ENCODE measurements at places on chromosomes 16 and 17.

DNA sequence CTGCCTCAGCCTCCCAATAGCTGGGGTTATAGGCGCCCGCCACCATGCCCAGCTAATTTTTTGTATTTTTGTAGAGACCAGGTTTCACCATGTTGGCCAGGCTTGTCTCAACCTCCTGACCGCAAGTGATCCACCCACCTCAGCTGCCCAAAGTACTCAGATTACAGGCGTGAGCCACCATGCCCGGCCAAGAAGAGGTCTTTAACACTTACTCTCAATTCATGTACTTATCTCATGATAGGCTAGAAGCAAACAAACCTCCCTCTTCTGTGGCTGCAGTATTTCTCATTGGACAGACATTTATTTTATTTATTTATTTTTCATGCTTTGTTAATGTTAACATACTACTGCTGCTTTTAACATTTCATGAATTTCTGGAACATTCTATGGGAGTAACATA is 7.0 kb upstream of the NT5C start:
- DNase-seq, result no peak

- DNase-seq, result no peak
Measured at GRCh38 chr16:77657016-77657415, 65.3 kb upstream of the NUDT7 start.

GRCh38 chr17:9522074-9522473 is 53.5 kb downstream of the STX8 start:
- DNase-seq, result no peak

DNA sequence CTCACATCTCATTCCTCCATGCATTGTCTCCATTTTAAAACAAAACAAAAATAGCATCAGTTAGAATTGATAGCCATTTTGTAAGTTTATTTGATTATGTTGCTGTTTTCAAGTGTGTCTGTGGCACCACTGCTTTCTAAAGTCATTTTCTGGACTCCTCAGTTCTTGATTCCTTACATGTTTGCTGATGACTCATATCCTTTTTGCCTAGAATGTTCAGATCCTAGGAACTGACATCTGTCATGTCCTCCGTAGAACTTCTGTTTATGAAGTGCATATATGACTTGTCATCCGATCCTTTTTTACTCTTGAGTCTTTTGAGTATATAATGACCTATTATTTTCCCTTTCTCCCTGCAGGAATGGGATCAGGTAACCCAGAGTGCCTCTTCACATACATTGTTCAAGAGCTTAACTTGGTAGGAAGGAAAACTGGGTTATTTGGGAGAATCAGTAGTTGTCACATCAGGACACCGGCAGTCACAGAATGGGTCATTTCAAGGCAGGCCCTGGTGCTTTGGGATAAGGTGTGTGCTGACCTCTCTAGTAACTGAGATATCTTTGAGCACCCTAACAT is 69.2 kb downstream of the MAP2K4 start:
- no peak for DNase-seq

- no peak for DNase-seq
Measured at GRCh38 chr17:64498308-64499203, 1.7 kb upstream of the POLG2 start.

- DNase-seq, result no peak
Measured at GRCh38 chr16:12391956-12392355, 411.7 kb downstream of the CPPED1 start.

DNA sequence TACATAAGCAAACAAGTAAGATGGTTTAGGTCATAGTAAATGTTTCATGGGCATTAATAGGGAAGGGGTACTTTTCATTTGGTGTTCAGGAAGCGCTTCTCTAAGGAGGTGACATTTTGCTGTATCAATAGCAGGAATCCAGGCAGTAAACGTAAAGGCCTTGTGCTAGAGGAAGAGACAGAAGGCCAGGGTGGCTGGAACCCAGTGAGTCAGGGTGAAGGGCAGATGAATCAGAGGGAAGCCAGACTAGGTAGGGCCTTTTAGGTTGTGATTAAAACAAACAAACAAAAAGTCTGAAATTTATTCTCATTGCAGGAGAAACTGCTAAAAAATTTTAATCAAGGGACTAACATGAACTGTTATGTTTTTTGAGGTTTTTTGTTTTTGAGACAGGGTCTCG is 6.5 kb downstream of the BMERB1 start:
- DNase-seq, result no peak

- no peak for DNase-seq
Measured at GRCh38 chr17:42203354-42203753, 9.1 kb upstream of the GHDC start.

DNA sequence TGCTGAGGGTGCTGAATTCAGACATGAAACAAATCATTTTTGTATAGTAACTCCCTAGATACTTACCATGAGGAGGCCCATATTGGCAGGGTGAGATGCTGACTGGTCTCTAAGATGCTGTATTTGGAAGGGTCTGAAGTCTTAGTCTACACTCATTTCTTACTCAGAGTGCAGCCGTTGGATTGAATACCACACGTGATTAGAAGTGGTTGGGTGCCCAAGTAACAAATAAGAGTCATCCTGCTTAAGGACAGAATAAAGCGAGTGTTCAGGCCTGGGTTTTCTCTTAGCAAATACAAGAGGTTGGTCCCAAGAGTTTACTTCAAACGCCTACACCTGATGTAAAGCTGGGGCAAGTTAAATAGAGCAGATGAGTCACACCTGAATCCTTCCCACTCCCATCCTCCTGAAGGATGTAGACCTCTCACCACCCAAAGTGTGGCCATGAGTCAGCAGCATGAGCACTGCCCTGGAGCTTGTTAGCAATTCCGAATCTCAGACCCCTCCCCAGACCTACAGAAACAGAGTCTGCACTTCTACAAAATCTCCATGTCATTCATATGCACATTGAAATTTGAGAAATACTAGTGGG is 284.6 kb upstream of the CDH5 start:
- no peak for DNase-seq

DNA sequence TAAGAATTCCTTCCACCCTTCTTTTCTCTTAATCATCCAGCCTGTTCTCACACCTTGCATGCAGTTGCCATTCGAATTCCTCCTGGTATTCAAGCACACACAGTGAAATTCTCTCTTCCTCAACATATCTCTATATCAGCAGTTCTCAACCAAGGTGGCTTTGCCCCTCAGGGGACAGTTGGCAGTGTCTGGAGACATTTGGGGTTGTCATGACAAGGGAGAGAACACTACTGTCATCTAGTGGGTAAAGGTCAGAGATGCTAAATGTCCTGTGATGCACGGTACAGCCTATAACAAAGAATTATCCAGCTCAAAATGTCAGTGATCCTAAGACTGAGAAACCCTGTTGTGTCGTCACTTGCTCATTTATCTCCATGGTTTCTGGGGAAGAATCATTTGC is 94.8 kb upstream of the CPHXL start:
- no peak for DNase-seq

- DNase-seq, result no peak
Measured at GRCh38 chr16:79484237-79484636, 116.3 kb downstream of the MAF start.

GRCh38 chr17:37551788-37552187 is 57.4 kb downstream of the SYNRG start:
- DNase-seq, result no peak

DNA sequence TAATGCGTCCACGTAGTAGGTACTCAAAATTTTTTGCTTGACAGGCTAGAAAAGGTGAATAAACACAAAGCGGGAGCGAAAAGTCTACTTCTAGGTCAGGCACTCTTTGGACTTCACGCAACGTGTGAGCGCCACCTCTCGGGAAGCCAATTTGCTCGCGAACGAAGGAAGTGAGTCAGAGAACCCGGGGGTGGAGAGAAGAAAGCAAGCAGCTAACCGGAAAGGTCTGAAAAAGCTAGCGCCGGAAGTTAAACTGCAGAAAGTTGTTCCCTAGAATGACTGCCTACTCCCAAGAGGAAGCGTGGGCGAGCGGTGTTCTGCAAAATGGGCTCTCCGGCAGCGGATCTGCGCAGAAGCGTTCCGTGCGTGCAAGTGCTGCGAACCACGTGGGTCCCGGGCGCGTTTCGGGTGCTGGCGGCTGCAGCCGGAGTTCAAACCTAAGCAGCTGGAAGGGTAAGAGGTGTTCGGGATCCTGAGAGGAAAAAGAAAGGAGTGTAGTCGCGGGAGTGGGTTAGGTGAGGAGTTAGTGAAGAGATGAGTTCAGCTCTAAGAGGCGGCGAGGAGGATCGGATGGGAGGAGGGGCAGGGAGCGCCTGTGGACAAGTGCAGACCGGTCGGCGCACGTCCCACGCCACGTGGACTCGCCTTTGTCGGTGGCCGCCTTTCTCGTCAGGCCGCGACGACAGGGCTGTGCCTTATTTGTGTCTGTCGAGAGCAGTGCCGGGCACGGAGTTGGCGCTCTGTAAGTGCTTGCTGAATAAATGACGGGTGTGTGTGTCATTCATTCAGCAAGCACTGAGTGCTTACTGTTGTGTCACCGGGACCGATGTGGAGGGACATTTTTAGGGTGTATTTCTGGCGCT is at the start of gene NME1:
TSS of gene NME1 (plus strand) at position 350 of the 863 bp plus-strand sequence. CDS start 2,096 bp downstream, outside the sequence.
- peak; percentile 97 for DNase-seq

DNA sequence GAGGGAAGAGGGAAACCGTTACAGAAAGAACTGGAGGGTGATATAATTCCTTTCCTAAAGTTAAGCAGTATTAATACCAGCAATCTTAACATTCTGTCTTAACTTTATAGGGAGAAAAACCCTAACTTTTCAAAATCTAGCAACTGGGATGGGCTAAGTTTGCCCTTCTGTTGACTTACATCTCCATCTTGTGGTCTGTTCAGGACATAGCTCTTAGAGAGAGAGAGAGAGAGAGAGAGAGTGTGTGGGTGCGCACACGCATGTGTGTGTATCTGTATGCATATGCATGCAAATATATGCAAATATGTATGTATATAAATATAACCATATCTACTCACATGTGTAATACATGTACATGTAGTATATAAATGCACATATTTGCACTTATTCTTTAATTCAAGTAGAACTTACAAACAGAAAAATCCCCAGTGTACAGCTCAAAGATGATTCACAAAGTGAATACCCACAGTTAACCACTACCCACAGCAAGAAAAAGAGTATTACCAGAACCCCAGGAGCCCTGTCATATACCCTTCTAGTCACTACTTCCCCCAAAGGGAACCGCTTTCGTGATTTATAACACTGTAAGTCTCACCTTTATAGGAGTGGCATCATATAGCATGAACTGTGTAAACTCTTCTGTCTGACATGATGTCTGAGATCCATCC is 46.5 kb downstream of the STX8 start:
- no peak for DNase-seq

DNA sequence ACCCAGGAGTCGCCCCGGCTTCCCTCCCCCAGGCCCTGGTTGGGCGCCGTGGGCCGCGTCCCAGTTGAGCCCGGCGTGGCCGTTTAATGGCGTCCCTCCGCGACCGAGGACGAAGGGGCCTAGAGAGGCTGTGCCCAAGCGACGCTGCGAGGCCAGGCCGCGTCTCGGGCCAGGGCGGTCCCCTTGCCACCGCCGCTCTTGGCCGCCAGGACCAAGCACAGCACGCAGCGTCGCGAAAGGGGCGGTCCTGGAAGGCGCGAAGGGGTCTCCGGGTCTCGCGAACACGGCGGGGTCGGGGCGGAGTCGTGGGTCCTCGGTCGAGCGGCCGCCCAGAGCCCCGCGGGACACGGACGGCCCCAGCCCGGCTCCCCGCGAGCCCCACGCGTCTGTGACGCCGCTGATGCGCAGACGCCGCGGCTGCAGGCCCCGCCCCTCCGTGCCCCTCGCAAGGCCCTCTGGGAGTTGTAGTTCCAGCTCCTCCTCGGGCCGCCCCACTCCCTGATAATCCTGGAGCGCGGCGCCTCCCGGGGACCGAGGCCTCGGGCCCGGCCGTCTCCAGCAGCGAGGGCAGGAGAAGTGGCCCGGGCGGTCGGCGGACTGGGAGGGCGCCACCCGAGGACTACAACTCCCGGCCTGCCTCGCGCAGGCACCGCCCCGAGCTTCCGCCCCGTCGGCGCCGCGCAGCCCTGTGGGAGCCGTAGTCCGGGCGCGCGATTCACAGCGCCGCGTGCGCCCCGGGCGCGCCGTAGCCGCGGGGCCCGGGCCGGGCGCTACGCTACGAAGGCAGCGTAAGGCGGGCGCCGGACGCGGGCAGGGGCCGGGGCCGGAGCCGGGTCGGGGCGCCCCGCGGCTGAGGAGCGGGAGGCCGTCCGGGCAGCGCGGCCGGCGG is at the start of gene CAPN15:
TSS of gene CAPN15 (plus strand) at position 698 of the 889 bp plus-strand sequence. CDS start 19,127 bp downstream, outside the sequence.
- peak; percentile 94 for DNase-seq

- no peak for DNase-seq
Measured at GRCh38 chr16:2148714-2149629, 547 bp downstream of the RAB26 start.

DNA sequence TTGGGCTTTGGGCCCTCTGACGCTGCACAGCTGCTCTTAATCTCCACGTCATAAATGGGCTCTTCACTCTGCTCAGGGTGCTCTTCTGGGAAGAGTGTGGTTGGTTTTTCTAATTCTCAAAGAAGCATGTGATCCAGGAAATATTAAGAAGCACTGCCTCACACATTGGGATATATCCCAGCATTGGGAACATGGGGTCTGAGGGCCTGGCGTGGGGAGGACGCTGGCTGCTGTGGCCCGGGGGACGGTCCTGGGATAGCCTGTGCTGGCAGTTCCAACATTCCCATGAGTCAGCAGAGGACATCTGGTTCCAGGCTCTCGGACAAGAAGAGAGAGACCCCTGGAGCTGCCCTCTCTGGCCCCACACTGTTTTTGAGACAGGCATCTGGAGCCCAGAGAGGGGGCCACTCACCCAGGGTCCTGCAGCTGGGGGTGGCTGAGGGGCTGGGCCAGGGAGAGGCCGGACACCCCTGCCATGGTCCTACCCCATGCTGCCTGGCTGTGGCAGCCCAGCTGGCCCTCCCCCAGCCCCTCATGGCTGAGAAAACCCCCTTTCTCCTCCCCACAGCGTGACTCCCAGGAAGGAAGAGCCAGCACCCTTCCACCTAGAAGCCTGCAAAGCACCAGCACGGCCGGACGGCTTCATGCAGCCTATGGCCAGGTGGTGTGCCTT is 58.8 kb downstream of the NT5M start:
- peak; percentile 57 for DNase-seq

DNA sequence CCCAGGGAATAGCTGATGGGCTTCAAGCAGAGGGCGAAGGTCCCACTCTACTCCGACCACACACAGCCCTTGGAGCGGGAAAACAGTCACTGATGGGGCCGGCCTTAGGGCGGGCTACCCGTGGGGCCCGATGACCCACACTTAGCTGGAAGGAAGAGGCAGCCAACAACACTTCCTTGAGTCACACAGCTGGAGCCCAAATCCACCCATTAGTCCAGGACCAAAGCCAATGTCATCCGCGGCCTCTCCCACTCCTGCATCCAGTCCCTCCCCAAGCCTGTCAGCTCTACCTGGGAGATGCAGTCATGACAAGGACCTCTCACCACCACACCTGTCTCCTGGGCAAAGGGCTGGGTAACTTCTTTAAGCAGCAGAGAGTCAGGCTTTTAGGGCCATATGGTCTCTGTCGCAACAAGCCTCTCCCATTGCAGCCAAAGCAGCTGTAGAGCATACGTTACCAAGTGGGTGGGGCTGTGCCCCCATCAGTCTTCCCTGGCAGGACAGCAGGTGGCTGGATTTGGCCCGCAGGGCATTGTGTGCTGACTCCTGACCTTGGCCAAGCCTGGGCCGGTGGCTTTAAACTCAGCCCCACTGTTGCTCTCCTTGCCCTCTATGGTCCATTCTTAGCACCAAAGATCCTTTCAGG is 110.7 kb downstream of the SOCS1 start:
- no peak for DNase-seq

- no peak for DNase-seq
Measured at GRCh38 chr17:27975146-27976011, 67.1 kb upstream of the NLK start.

GRCh38 chr17:80774643-80775281 is 216.9 kb upstream of the CHMP6 start:
- peak; percentile 46 for DNase-seq
